ENCODE measurements at places on chromosomes 7 and 10.

DNA sequence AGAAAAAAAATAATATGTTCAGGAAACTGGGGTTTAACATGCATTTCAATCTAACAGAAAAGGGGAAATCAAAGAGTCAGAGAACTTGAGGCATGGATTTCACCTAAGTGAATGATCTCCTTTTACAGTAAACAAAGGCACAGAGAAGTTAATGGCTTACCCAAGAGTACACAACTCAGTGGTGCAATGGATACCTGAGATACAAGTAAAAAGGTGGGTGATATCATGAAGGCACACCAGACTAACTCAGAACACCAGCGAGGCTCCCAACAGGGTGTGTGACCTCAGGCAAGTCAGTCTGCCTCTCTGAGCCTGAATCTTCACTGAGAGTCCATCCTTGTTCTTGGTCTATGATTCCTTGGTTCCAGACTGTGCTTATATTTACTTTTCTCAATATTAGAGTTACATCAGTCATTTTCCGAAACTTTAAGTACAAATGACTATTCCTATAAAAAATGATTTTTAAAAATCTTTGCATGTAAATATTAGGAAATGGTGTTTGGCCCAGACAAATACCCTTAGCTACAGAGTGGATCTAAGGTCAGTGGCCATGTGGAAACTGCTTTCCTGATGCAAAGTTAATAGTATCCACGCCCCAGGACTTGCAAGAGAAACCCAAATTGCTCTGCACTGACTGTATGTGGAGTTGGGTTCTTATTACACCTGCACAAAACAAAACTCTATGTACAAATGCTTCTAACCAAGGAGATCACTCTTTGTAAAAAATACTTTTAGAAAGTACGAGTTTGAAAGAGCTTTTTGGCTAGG, 282.8 kb upstream of the IMMP2L start:
- DNase-seq: no peak

DNA sequence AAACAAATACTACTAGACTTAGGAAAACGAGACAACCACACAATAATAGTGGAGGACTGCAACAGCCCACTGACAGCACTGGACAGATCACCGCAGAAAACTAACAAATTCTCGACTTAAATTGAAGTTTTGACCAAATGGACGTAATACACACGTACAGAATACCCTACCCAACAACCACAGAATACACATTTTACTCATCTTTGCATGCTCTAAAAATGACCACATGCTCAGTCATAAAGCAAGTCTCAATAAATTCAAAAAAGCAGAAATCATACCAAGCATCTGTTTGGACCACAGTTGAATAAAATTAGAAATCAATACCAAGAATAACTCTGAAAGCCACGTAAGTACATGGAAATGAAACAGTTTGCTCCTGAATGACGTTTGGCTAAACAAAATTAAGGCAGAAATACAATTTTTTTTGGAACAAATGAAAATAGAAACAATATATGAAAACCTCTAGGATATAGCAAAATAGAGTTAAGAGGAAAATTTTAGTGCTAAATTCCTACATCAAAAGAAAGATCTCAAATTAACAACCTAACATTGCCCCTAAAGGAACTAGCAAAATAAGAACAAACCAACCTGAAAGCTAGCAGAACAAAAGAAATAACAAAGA, 30.6 kb downstream of the MAPK8 start:
- no peak for DNase-seq

GRCh38 chr7:23628370-23628769, 31.2 kb downstream of the CCDC126 start:
- DNase-seq: no peak

GRCh38 chr7:151296202-151296992, 45.2 kb upstream of the NUB1 start:
- DNase-seq: no peak
